Daoy (cell line): ENCODE measurements at places on chromosomes 3 and 15. TPM values are rescaled to one million over a fixed set of nuclear protein-coding genes. Genes with fewer than 3 reads are reported as not detected.

- no peak for DNase-seq
These were observed 178.8 kb downstream of the KLHL25 start for GRCh38 chr15:85615930-85616329.

GRCh38 chr15:49238342-49238741 lies 68.3 kb downstream of the GALK2 start:
- DNase-seq, result no peak

- DNase-seq, result no peak
These were observed 13.3 kb downstream of the BCL2A1 start for GRCh38 chr15:79957741-79958140.

- DNase-seq, result no peak
These were observed 160.5 kb downstream of the SEMA6D start for GRCh38 chr15:47877836-47878235.

- no peak for DNase-seq
These were observed 363 bp downstream of the EMC3 start for GRCh38 chr3:9986230-9986725.

DNA sequence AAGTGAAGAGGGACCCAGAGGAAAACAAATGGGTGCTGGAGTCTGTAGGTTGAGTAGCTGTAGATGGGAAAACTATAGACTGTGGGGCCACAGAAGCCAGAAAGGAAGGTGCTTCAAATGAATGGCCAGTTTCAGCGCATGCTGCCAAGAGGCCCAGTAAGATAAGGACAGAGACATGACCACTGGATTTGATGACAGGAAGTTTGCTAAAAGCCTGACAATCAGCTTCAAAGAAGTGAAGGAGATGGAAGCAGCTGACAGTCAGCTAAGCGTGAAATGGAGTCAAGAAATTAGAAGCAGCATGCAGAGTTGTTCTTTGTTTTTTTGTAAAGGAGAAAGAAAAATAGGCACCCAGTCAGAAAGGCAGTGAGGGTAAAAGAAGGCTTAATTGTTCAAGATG lies 24.9 kb downstream of the TXNRD3 start:
- DNase-seq, result no peak

DNA sequence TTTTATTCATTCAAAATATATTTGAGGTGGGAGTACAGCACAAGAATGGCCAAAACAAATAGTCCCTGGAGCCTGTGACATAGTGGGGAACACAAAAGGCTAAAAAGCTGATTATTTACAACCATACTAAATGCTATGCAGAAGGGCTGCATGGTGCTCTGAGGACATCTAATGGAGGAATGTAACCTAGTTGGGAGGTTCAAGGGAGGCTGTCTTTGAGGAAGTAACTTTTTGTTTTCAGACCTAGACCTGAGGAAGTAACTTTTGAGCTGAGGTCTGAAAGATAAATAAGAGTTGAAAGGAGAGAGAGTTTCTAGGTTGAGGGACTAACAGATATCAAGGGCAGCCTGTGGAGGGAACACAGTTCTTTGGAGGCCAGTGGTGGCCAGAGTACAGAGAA lies 34.8 kb upstream of the RASA2 start:
- DNase-seq, result peak; percentile 49

DNA sequence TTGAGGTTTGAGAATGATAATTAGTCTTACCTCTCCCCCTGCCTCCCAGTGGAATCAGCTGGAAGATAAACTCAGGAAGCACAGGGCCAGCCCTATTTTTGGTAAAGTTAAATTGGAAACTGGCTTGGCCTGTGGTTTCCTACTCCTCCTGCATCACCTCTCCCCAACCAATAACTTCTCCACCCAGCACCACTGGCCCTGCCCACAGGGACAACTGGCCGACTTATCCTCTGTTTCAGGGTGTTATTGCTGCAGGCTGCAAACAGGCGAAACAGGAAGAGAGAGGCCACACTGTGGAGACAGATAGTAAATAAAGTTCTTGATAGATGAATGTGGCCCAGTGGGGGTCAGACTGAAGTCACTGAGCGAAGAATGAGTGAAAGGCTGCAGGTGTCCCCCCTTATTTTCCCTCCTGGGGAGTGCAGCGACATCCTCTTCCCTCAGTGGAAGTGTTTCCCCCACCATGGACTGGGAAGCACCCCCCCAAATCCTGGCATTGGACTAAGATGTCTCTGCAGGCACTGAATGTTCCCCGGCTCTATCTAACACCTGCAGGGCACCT lies 47.1 kb downstream of the PDIA5 start:
- DNase-seq, result no peak

- no peak for DNase-seq
These were observed 846.6 kb downstream of the MCTP2 start for GRCh38 chr15:95078003-95078402.

DNA sequence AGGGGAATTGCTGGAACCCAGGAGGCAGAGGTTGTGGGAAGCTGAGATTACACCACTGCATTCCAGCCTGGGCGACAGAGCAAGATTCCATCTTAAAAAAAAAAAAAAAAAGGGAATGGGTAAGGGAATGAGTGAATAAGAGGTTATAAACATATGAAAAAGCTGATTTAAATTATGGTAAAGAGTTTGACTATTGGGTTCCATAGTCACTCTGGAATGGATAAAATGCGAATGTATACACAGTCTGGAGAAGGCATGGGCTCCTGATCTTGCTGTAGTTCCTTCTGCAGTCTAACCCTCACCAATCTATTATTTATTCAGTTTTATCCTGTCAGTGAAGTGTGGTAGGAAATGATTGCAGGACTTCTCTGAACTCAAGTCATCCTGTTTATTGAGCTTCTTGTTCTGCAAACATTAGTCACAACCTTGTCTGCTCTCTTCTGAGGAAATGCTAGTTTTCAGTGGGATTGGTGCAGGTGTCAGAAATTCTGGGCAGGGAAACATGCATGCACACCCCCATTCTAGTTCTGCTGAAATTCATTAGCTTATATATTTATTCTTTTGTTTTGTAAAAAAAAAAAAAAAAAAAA lies 190.9 kb upstream of the CFAP20DC start:
- no peak for DNase-seq

DNA sequence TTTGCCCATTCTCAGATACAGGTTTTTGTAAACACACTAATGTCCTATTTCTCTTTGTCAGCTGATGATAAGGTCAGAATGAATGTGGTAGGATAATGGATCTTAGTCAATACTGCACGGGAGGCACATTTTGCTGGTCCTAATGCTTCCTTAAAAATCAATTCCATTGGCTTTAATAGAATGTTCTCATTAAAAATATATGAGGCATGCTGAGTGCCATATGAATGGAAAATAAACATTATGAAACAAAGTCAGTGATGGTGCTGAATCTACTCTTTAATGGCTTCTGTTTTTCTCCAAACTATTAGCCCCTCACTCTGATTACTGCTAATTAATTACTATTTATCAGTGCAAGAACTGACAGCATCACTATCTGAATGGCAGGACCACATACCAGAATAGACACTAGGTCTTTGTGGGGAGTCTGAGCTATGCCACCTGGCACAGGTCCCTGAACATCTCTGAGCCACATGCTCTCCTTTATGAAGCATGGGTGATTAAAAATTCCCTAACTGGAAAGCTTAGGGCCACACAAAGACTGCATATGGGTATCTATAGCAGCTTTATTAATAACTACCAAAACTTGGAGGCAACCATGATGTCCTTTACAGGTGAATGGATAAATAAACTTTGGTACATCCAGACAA lies 278.9 kb downstream of the MEX3B start:
- DNase-seq, result no peak

- no peak for DNase-seq
These were observed 1014.0 kb downstream of the SI start for GRCh38 chr3:164064298-164064697.

GRCh38 chr3:122271246-122271898 lies 53.7 kb upstream of the CSTA start:
- DNase-seq, result peak; percentile 47

- DNase-seq, result no peak
These were observed 58.2 kb downstream of the IL16 start for GRCh38 chr15:81254916-81255290.

DNA sequence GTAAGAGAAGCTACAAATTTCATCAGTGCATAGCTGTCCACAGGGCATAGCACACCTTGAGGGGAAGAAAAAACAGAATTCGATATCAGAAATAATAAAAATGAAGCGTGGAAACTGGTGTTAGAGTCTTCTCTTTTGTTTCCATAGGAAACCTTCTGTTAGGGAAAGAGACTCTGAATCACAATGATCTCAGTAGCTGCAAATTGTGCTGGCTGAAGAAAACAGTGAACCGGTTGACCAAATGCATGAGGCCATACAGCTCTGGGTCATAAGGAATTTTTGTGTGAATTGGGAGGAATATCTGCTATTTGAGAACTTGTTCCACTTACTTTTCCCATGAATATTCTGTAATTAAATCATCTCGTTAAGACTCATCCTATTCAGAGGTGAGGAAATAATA lies 580.2 kb upstream of the NECTIN3 start:
- no peak for DNase-seq

DNA sequence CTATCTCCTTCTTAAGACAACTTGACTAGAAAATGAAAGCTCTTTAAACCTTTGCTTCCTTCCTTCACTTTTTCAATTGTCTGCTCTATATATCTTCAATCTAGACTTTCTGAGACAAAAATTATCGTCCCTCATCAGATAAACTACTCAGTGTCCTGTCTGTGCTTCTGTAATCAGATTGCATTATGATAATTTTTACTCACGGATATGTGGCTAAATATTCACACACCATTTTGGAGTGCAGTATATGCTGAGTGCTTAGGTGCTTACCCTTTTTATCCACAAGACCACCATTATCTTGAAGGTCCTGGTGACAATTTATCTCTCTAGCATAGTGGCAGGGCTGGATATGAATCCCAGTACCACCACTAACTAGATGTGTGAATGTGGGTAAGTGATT lies 1012.3 kb downstream of the TUSC7 start:
- no peak for DNase-seq

- no peak for DNase-seq
These were observed 18.7 kb downstream of the ZNF80 start for GRCh38 chr3:114218578-114219185.

GRCh38 chr15:32908135-32908801 lies 190.5 kb downstream of the GREM1 start:
- no peak for DNase-seq

Gene GOLGA8J
- total RNA-seq, result not detected in 2 replicates

Gene CMTM7
- total RNA-seq, result 12.4 TPM in 2 replicates

Gene TTLL13
- total RNA-seq, result 0.06 TPM in 1 of 2 replicates, not detected in the other

Gene CKMT1B
- 3.4 and 6.5 TPM in 2 replicates for total RNA-seq

Gene APOD
- not detected in 2 replicates for total RNA-seq

Gene HERC2
- 22.3 and 33.3 TPM in 2 replicates for total RNA-seq

Gene SLCO2A1
- total RNA-seq, result 1.4 and 4.8 TPM in 2 replicates

Gene ABHD5
- 28.4 and 33.4 TPM in 2 replicates for total RNA-seq

Gene TGM5
- 0.51 TPM in 1 of 2 replicates, not detected in the other for total RNA-seq

Gene RASGRP1
- total RNA-seq, result 1.1 and 1.6 TPM in 2 replicates
